ENCODE measurements at places on chromosomes 1 and 21. TPM values are rescaled to one million over a fixed set of nuclear protein-coding genes. Genes with fewer than 3 reads are reported as not detected.

DNA sequence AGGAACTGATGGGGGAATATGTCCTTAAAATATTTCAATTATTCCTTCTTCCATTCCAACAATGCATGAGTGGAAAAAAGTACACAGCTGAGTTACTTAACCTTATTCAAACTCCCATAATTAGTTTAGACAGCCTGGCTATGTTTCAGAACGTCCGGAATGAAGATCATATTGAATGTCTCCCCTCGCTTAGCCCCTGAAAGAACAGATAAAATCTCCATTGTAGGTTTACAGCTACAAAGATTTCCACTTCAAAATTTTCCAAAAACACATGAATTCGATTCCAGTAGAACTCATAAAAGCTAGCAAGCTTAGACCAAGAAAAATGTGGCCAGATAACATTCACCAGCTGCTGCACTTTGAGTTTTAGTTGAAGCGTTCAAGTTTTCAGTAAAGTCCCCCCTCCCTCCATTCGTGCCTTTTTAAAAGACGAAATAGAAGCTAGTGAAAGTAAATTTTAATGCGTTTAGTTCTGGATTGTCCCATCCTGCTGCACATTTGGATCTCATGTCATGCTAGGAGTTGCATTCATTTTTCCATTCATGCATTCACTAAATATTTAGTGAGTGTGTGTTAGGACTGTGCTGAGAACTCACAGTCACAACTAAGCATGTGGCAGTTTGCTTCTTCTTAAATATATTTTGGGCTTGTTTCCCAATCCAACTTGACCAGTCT is 29.4 kb upstream of the SSX2IP start:
- H3K27ac ChIP-seq: no peak overlapping the region
- peaks cover 18% of the 10 kb centered on the region for H3K4me1 ChIP-seq
- H3K4me3 ChIP-seq: no peak overlapping the region
- H3K27me3 ChIP-seq: no peaks in the 10 kb centered on the region

DNA sequence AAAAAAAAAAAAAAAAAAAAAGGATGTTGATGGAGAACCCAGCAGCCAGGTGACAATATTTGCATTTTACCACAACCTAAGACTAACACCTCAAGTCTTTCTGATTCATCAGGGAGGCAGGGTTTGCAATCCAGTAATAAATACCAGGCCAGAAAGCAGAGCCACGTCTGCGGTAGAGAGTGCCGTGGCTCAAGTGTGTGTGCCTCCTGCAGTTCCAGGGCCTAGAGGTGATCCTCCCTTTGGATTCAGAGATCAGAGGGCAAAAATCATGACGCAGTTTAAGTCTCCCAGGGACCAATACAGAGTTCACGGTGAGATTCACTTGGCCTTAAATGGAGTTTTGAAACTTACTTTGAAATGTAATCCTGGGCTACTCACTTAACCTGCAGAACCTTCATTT is 34.9 kb downstream of the TMCO4 start:
- H3K4me3 ChIP-seq: no peak overlapping the region
- no peak overlapping the region for H3K27ac ChIP-seq
- peaks cover 10% of the 10 kb centered on the region for H3K4me1 ChIP-seq
- DNase-seq: no peak
- no peaks in the 10 kb centered on the region for H3K36me3 ChIP-seq

DNA sequence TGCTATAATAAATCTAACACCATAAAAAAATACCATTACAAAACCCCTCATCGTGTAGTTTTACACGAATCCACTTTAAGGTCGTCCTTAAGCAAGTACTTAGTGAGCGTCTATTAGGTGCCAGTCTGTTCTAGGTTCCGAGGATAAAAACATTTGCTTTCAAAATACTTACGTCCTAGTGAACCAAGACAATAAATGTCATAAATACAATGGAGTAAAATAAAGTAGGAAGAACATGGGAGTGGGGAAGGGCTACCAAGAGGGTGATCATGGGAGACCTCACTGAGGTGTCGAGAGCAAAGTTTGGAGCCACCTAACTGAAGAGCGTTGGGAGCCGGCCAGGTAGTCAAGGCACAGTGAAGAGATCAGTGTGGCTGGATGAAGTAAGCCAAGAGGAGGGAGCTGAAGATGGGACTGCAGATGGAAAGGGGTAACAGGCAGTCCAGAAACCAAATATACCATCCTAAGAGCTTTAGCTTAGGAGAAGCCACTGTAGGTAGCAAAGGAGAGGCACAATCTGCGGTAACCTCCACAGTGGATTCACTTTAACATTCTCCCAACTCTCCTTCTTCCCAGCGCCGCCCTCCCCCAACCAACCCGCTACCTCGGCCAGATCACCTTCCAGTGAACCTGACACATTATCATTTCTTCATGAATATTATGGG is 684 bp downstream of the LTN1 start:
- H3K27me3 ChIP-seq: no peaks in the 10 kb centered on the region
- no peak for DNase-seq
- no peaks in the 10 kb centered on the region for H3K36me3 ChIP-seq
- H3K4me3 ChIP-seq: peak overlapping the region; percentile 64
- H3K4me1 ChIP-seq: peaks cover 13% of the 10 kb centered on the region

- H3K27me3 ChIP-seq: no peaks in the 10 kb centered on the region
- no peak overlapping the region for H3K27ac ChIP-seq
- H3K4me1 ChIP-seq: peaks cover 20% of the 10 kb centered on the region
- H3K4me3 ChIP-seq: no peak overlapping the region
These were observed 8.6 kb upstream of the RERE start for GRCh38 chr1:8825985-8826481.

- no peaks in the 10 kb centered on the region for H3K27me3 ChIP-seq
- no peak for DNase-seq
- peaks cover 14% of the 10 kb centered on the region for H3K4me1 ChIP-seq
- H3K27ac ChIP-seq: no peak overlapping the region
These were observed 290.3 kb downstream of the PTPRC start for GRCh38 chr1:198929111-198929604.

- no peak within 1 kb of the TSS for H3K4me3 ChIP-seq
- H3K36me3 ChIP-seq: 0 out of 2 replicates have a peak, but pooled peaks cover 3% of the 10 kb centered on the region
- H3K4me1 ChIP-seq: peaks cover 19% of the 10 kb centered on the region
- no peak for DNase-seq
- H3K27ac ChIP-seq: 0 out of 2 replicates have a peak within 1 kb of the TSS, but pooled peaks have one; percentile 62
- no peaks in the 10 kb centered on the region for H3K27me3 ChIP-seq
These were observed at the start of gene BNIPL for GRCh38 chr1:151036356-151036755. BNIPL (plus strand) TSS chr1:151036586; CDS start chr1:151036726, 140 bp downstream.

DNA sequence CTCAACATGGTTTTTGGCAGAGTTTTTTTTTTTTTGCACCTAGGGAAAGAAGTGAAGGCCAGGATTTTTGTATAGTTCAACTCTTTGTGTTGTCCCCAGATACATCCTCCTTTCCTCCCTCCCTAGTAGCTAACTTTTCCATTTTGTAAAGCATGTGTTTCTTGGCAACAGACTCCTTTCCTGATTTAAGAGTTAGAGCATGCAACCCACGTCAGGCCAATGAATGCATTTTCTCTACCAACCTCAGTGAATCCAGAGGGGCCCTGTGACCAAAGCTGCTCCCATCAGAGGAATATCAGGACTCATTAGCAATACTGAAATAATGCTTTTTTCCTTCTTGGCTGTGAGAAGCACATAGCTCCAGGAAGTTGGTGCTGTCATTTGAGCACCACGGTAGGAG is 287.2 kb downstream of the LMO4 start:
- H3K27ac ChIP-seq: no peak overlapping the region
- H3K4me3 ChIP-seq: no peak overlapping the region
- H3K27me3 ChIP-seq: no peaks in the 10 kb centered on the region
- DNase-seq: no peak
- H3K36me3 ChIP-seq: no peaks in the 10 kb centered on the region

GRCh38 chr1:90387805-90388204 is 329.3 kb downstream of the BARHL2 start:
- H3K4me3 ChIP-seq: no peak overlapping the region
- no peaks in the 10 kb centered on the region for H3K27me3 ChIP-seq
- H3K27ac ChIP-seq: no peak overlapping the region
- no peaks in the 10 kb centered on the region for H3K36me3 ChIP-seq

- peak; percentile 66 for DNase-seq
- H3K27me3 ChIP-seq: no peaks in the 10 kb centered on the region
- H3K27ac ChIP-seq: no peak overlapping the region
- no peaks in the 10 kb centered on the region for H3K36me3 ChIP-seq
- H3K4me1 ChIP-seq: no peaks in the 10 kb centered on the region
These were observed 160.2 kb downstream of the DENND1B start for GRCh38 chr1:197614916-197615692.

- no peaks in the 10 kb centered on the region for H3K27me3 ChIP-seq
- no peak overlapping the region for H3K4me3 ChIP-seq
- DNase-seq: peak; percentile 33
- H3K27ac ChIP-seq: no peak overlapping the region
- no peaks in the 10 kb centered on the region for H3K4me1 ChIP-seq
These were observed 40.1 kb upstream of the ADGRL2 start for GRCh38 chr1:81760477-81761097.

DNA sequence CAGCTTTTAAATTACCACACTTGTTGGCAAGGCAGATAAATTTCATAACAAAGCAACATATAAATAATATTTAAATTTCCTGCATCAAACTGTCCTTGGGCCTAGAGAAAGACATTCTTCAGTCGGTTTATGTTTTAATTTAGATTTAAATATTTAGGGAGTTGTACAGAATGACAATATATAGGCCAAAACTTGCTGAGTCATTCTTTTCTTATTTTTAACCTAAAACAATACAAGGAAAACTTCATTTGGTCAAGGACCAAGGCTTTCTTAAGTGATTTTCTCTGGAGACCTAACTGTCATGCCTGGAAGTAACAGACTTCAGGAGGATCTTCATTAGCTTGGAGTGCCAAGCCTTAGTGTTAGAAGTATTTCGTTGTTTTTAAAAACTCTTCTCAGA is 5.6 kb downstream of the MAP10 start:
- DNase-seq: no peak
- H3K36me3 ChIP-seq: no peaks in the 10 kb centered on the region
- H3K27me3 ChIP-seq: no peaks in the 10 kb centered on the region
- no peak overlapping the region for H3K4me3 ChIP-seq
- H3K27ac ChIP-seq: no peak overlapping the region

DNA sequence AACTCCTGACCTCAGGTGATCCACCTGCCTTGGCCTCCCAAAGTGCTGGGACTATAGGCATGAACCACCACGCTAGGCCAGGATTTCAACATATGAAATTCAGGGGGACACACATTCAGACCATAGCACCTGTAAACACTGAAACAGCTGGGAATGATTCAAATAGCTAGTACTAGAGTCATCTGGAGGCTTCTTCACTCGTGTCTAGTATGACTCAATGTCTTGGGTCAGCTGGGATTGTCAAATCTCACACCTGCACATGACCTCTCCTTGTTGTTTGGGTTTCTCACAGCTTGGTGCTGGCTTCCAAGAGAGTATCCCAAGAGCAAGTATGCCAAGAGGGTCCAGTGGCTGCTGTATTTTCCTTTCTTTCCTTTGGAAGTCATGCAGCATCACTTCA is 75.1 kb downstream of the PGM1 start:
- no peaks in the 10 kb centered on the region for H3K4me1 ChIP-seq
- no peaks in the 10 kb centered on the region for H3K27me3 ChIP-seq
- no peak for DNase-seq
- H3K36me3 ChIP-seq: no peaks in the 10 kb centered on the region

DNA sequence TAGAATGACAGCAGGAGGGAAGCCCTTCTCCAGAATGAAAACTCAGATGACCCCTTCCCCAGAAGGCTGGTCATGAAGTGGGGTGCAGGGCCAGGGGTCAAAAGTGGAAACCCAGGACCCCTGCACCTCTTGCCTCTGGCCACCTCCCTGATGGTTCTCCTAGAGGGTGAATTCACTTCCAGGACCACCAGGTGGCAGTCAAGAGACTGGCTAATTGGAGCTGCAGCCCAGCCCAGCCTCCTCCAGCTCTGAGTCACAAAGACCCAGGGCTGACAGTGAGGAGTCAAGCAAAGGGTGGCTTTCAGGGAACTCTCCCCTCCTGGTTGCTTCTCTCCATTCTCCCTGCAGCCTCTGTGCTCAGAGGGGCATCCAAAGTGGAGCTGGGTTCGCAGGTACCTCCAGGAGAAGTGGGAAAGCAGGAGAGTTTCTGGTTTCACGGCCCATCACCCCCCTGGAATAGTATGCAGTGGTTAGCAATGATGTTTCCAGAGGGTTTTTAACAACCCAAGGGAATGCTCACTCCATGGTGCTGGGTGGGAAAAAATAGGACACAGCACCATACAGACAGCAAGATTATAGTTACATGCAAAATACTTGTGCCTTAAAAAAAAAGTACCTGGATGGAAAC is 6.1 kb upstream of the EPHB2 start:
- peak; percentile 90 for DNase-seq
- H3K36me3 ChIP-seq: no peaks in the 10 kb centered on the region
- H3K27me3 ChIP-seq: peaks cover 8% of the 10 kb centered on the region
- no peak overlapping the region for H3K27ac ChIP-seq
- H3K4me1 ChIP-seq: no peaks in the 10 kb centered on the region

DNA sequence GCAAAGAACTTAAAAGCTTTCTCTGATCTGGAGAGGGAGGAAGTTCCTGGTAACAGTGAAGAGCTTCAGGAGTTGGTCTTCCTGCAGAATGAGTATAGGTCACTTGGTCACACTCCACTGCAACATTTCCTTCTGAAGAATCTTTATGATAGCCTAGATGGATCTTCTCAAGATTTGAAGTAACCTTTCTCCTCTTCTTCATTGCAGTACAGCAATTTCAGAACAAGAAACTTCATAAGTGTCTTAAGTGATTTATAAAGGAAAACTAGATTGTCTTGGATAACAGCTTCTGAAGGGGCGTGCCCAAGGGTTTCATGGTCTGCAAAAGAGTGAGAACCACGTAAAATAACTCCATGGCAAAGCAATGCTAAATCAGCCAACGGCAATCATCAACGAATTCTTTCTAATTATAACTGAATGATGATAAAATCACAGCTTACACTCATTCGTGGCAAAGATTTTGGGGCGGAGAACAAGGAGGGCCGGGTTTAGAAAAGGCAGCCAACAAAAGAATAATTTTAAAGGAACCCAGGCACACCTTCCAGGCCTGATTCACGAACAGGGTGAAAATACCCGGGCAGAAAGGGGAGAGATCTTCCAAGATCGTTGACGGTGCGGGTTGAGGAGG is 53.9 kb upstream of the ASPM start:
- DNase-seq: peak; percentile 18
- no peaks in the 10 kb centered on the region for H3K36me3 ChIP-seq
- peaks cover 38% of the 10 kb centered on the region for H3K4me1 ChIP-seq
- H3K27me3 ChIP-seq: no peaks in the 10 kb centered on the region
- peak overlapping the region; percentile 75 for H3K27ac ChIP-seq

GRCh38 chr1:37858931-37859506 is 373 bp downstream of the MTF1 start:
- H3K4me3 ChIP-seq: peak overlapping the region; percentile 98
- H3K4me1 ChIP-seq: peaks cover 9% of the 10 kb centered on the region
- no peak for DNase-seq
- peaks cover 12% of the 10 kb centered on the region for H3K36me3 ChIP-seq
- no peak overlapping the region for H3K27ac ChIP-seq
- H3K27me3 ChIP-seq: no peaks in the 10 kb centered on the region

CHODL gene
- total RNA-seq: 1.6 TPM

NPHS2 gene
- not detected for total RNA-seq

SELL gene
- not detected for total RNA-seq

GJA9 gene
- total RNA-seq: not detected

TMEM200B gene
- 8.7 TPM for total RNA-seq

OR2T29 gene
- total RNA-seq: not detected

TNFAIP8L2 gene
- not detected for total RNA-seq

DENND2D gene
- 3.0 TPM for total RNA-seq

INAVA gene
- 43.9 TPM for total RNA-seq

NTNG1 gene
- total RNA-seq: 10.3 TPM

SAMSN1 gene
- total RNA-seq: 2.0 TPM

URB2 gene
- 42.6 TPM for total RNA-seq

Measured in GM23338 (cell line).